ENCODE measurements at places on chromosomes 16 and 17.

DNA sequence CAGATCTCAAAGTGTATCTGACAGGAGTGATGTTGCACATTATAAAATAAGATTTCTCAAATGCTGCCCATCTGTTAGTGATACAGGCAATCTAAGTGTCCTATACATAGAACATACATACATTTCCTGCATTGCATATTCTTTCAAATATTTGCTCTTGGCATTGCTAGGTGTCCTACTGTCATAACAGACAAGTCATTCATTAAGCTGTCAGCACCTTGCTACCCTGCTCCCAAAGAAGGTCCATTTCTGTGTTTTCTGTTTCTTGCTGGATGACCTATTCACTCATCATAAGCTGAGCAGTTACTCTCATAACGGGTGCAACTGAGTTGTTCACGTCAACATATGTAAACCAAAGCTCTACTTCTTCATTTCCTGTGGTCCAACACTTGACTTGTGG lies 719.0 kb downstream of the KCNJ2 start:
- DNase-seq = no peak

GRCh38 chr17:15392326-15392741 lies 50.9 kb upstream of the TEKT3 start:
- DNase-seq = no peak

GRCh38 chr17:80468781-80469493 lies 7.5 kb downstream of the NPTX1 start:
- no peak for DNase-seq

- DNase-seq = no peak
Measured at GRCh38 chr17:41970901-41971331, 4.3 kb downstream of the CNP start.

DNA sequence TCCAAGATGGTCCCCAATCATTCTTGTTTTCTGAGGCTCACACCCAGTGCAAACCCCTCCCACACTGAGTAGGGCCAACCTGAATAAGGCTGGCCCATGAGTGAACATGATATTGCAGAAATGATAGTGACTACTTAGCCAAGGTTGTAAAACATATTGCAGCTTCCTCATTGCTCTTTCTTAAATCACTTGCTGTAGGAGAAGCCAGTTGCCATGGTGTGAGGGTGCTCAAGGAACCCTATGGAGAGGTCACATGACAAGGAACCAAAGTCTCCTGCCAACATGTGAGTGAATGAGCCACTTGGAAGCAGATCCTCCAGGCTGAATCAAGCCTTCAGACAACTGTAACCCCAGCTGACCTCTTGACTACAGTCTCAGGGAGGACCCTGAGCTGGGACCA lies 191.4 kb downstream of the RGS9 start:
- DNase-seq = no peak

- DNase-seq = no peak
Measured at GRCh38 chr16:63684149-63685101, 1437.4 kb downstream of the CDH11 start.

- peak; percentile 57 for DNase-seq
Measured at GRCh38 chr16:89422905-89423630, 67.3 kb downstream of the ANKRD11 start.

- DNase-seq = no peak
Measured at GRCh38 chr17:7019839-7020519, 2.9 kb upstream of the BCL6B start.

DNA sequence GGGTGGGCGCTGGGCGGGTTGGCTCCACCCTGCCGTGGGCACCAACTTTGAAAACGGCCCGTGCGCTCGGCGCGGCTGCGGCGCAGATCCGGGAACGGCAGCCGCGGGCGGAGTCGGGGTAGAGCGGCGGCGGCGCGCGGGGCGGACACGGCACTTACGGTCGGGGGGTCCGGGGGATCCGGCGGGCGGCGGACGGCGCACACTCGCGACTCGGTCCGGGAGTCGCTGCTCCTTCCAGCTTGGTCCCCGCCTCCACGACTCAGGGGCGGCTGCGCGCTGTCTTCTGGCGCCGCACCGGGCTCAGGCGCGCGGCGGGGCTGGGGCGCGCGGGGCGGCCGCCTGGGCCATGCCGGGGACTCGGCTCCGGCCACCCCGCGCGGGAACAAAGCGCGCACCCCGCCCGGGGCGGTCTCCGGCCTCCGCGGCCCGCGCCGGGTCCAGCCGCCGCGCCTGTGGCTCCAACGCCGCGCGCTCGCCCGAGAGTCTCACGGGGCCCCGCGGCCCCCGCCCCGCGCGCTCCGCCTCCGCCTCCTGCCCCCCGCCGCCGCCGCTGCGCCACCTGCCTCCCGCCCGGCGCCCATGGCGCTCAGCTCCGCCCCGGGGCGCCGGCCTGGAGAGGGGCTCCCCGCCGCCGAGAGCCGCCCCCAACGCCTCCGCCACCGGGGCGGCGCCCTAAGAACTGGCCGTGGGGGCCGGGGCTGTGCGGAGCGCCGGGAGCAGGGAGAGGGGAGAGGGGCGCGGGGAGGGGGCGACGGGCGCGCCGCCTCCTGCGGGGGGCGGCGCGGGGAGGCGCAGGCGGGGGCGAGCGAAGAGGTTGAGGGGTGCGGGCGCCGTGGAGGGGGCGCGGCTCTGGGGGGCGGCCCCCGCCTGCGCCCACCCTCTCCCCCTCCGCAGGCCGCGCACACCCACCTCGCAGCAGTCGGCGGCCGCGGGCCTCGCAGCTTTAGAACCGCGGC lies 35.9 kb downstream of the CBFA2T3 start:
- DNase-seq = no peak

DNA sequence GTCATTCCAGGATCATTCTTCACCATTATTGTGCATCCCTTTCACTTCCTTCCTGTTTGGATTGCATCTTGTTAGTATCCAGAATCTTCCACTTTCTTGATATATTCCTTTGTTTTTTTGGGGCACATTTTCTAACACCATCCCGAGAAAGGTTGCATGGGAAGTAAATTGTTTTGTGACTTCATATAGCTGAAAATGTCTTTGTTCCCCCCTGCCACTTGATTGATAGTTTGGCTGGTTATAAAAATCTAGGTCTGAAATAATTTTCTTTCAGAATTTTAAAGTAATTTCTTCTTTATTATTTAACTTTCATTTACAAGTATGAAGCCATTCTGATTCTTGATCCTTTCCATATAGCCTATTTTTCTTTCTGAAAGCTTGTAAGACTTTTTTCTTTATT lies 32.7 kb downstream of the GAN start:
- no peak for DNase-seq

- no peak for DNase-seq
Measured at GRCh38 chr16:55642611-55643010, 13.2 kb upstream of the SLC6A2 start.

DNA sequence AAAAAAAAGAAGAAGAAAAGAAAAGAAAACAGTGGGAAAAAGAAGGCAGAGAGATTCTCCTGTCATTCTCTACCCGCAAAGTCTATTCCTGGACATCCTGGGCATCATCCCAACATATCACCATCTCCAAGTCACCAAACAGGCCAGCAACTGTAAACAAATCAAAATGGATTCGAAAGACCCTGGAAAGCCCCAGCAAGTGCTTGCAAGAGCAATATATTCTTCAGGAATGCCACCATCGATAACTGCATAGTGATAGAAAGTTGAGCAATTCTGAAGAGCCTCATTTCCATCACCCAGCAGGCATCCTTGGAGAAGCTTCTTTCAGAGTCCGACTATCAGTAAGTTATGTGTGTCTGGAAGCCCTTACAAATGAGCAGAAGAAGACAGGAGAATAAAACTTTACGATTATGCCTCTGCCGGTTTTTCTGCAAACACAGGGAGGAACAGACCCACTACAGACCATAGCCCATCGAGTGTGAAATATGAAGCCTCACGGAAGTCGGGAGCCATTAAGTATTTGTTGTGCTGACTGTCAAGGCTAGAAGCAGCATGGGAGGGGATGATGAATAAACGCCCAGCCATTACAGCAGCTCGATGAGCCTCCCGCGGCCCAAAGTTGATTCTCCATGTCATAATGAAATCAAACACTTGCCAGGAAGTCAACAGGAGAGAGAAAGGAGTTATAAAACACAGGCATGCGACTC lies 64.5 kb upstream of the SEC14L1 start:
- DNase-seq = no peak

DNA sequence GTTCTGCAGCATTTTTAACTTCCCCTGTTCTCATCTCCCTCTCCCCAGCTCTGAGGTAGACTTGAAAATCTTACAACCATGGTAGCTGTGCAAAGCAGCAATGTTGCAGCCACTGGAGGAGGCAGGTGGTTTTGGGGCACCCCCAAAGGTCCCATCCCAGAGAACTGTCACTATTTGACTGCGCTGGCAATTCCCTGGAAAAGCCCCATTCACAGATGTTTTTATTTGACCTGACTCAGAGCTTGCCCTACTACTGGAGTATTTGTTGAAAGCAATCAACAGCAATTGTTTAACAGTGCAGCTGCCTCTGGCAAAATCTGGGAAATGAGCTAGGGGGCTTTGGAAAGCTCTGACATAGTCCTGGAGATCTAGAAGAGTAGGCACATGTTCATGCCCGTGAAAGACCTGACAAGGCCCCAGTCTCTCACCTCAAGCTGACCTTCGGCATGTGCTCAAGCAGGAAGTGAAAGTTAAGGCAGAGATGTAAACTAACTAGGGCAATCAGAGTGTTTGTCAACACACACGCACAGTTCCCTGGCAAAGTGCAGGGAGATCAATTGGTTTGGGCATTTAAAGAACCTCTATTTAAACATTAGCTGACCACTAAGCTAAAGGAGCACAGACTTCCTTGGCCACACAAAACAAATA lies 19.7 kb upstream of the PIK3R5 start:
- peak; percentile 59 for DNase-seq

DNA sequence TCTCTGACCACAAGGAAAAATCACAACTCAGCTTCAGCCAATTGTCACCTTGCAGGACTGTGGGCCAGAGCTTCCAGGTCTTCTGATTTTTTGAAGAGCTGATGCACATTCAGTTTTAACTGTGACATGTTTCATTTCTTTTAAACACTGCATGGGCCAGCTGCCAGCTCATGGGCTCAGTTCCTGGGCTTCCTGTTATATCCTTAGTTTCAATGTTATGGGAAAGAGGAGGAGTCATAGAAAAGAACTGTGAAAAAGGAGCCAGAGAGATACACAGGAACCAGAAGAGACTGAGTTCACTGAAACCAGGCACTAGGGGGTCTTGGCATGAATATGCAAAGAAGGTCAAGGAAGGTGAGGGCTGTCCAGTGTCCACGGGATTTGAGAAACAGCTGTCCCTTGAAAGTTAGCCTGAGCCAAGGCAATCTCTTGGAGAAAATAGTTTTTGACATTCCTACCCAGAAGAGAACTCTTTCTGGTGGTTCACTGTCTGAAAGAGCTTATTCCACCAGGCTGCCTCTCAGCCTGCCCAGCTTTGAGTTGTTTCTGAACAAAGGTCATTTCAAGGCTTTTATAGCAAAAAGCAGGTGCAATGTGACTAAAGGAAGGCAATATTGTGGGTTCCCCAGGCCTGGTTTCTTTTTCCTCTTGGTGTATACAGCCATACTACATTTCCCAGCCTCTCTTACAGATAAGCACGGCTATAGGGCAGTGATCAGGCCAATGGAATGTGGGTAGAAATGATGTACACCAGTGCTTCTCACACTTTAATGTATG lies 10.5 kb downstream of the PDILT start:
- no peak for DNase-seq

DNA sequence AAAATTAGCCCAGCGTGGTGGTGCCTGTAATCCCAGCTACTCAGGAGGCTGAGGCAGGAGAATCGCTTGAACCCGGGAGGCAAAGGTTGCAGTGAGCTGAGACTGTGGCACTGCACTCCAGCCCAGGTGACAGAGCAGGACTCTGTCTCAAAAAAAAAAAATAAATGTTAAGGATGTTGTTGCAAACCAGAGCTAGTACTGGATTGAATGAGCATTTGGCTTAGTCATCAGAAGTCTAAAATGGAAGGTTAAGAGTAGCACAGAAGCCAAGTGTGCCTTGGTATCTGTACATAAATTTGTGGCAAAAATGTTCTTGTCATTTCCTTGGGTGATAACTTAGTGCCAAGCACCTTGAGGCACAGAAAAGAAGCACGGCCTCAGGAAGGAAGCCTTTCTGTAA lies 50.6 kb upstream of the MED9 start:
- no peak for DNase-seq

DNA sequence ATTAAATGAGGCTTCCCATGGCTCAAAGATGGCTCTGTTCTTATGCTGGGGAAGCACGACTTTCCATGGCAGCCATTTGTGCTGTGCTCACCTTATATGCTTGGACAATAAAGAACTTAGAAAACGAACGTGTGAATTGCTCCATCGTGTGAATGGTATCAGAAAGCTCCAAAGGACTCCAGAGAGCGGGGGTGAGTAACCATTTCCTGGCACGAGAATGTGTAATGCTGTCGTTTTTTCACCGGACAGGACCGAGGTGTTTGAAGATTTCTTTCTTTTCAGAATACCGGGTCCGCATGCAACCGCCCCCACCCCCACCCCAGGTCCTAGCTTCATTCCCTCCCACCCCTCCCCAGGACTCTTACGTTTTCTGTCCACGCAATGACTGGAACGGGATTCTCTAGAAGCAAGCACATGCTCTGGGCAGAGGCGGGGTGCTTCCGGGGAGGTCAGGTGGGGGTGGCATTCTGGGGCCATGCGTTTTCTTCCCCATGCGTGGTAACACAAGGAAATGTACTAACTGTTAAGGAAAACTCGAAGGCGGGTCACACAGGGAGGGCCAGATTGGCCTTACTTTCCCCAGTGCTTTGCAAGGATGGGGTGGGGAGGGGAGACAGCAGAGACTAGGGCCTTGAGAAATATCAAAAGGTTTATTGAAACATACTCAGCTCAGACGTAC lies 26.2 kb downstream of the GPRC5B start:
- no peak for DNase-seq

DNA sequence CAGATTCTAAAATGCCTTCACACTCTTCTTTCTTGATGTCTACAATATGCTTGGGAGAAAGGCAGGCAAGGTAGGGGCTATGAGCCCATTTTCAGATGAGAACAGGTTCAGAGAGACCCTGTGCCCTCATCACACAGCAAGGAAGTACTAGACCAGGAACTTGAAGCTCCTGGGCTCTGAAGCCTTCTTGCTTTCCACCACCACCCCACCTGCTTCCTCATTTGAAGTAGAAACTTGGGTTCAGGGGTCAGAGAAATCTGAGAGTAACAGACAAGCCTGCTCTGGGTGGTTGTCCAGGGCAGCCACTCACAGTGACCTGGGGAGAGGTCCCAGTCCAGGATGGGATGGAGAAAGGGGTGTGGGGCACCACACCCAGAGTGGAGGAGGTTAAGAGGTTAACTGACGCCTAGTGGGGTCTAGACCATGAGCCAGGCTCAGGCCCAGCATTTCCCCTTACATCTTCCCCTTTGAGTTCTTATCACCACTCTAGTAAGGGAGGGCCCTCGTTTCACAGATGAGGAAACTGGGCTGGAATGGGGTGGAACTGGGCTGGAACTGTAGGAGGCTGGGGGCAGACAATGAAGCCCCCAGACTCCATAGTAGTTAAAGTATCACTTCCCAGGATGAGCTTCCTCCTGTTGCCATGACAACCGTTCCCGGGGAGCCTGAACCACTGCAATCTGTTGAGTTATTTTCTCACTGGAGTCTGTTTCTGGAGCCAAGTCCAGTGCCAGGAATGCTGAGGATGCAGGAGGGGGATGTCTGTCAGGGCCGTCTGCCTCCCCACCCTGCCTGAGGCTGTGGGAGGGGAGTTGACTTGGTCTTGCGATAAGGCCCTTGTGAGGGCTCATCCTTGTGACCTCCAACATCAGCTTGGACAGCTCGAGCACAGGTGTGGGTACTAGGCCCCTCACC lies 16.2 kb upstream of the PHF12 start:
- DNase-seq = no peak

- DNase-seq = no peak
Measured at GRCh38 chr17:47413872-47414271, 90.1 kb downstream of the EFCAB13 start.

GRCh38 chr17:35917519-35918213 lies 12.9 kb downstream of the RDM1 start:
- DNase-seq = no peak

- no peak for DNase-seq
Measured at GRCh38 chr17:40475234-40475908, 26.1 kb downstream of the TNS4 start.

Data from GM12864 (cell line).